ENCODE measurements at places on chromosomes 13 and 19. TPM values are rescaled to one million over a fixed set of nuclear protein-coding genes. Genes with fewer than 3 reads are reported as not detected.

Gene IGFL2
- total RNA-seq = 1.3 TPM

Gene BEST2
- 4.3 TPM for total RNA-seq

Gene HS6ST3
- total RNA-seq = not detected

Gene PODNL1
- 1.2 TPM for total RNA-seq

Gene DNAJC15
- 0.29 TPM for total RNA-seq

Gene SETDB2
- total RNA-seq = 2.4 TPM

Gene C13orf42
- not detected for total RNA-seq

Gene PRX
- 1.3 TPM for total RNA-seq

Gene ZNF729
- total RNA-seq = not detected

Gene CABP5
- not detected for total RNA-seq

Gene WDR88
- total RNA-seq = not detected

Gene ZNF431
- total RNA-seq = 3.8 TPM

Gene NXNL1
- total RNA-seq = not detected

Gene KRTDAP
- not detected for total RNA-seq

Gene RDH8
- total RNA-seq = 0.24 TPM

Gene SMIM24
- 0.89 TPM for total RNA-seq

Gene CRX
- total RNA-seq = not detected

Gene ZSCAN4
- not detected for total RNA-seq

Gene PGLYRP1
- not detected for total RNA-seq

Gene ZFP14
- 2.2 TPM for total RNA-seq

Gene ZNF541
- not detected for total RNA-seq

Gene CCDC122
- total RNA-seq = 3.8 TPM

Gene OR10H1
- not detected for total RNA-seq

Gene FSD1
- total RNA-seq = 7.9 TPM

Gene TEX26
- total RNA-seq = not detected

Gene STK11
- total RNA-seq = 29.4 TPM

Gene TINCR
- total RNA-seq = 1.9 TPM

Gene CLEC4G
- not detected for total RNA-seq

Gene ZNF433
- total RNA-seq = not detected

Gene ZNF880
- 0.65 TPM for total RNA-seq

Gene ZNF841
- total RNA-seq = 1.7 TPM

Gene TMEM238
- total RNA-seq = 4.0 TPM

Gene KLK12
- not detected for total RNA-seq

Gene EFNA2
- 2.1 TPM for total RNA-seq

Gene RAB8A
- total RNA-seq = 62.6 TPM

Gene ZNF570
- 3.5 TPM for total RNA-seq

Gene ZNF284
- 0.26 TPM for total RNA-seq

Gene CD37
- total RNA-seq = not detected

Gene PPP1R12C
- 84.2 TPM for total RNA-seq

Gene RNF126
- total RNA-seq = 69.7 TPM

Gene TTC9B
- 0.32 TPM for total RNA-seq

Gene LIPE
- total RNA-seq = 1.6 TPM

Gene NPAS1
- total RNA-seq = 5.8 TPM

Gene CFAP97D2
- total RNA-seq = not detected

Gene LRG1
- 0.06 TPM for total RNA-seq

Gene FPR2
- total RNA-seq = not detected

Gene APOC4
- total RNA-seq = not detected

Gene VAV1
- total RNA-seq = 6.4 TPM

Gene HDGFL2
- total RNA-seq = 21.0 TPM

Gene OVOL3
- total RNA-seq = not detected

Measured in A549 treated with dexamethasone at 1 μM for 4 hours (cell line).